ENCODE measurements at places on chromosomes 2 and 18.

- peak; percentile 35 for DNase-seq
Observed at GRCh38 chr2:8996006-8996405, 7.5 kb downstream of the MBOAT2 start.

DNA sequence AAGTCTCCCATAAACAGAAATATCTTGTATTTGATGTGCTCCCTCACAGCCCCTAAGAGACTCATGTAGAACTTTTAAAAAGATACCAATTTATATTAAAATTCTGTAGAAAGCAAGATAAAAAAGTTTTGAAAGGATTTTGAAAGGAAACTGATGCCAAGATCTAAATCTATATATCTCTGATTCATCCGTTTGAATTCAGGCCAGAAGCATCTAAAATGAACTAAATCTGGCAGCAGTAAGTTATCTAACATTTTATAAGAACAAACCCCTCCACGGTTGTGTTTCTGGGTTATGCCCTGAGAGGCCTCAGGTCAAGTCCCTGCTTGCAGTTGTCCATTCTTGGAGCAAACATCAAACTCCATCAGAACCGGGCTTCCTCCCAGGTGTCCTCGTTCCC lies 165.8 kb downstream of the FBXO15 start:
- no peak for DNase-seq

DNA sequence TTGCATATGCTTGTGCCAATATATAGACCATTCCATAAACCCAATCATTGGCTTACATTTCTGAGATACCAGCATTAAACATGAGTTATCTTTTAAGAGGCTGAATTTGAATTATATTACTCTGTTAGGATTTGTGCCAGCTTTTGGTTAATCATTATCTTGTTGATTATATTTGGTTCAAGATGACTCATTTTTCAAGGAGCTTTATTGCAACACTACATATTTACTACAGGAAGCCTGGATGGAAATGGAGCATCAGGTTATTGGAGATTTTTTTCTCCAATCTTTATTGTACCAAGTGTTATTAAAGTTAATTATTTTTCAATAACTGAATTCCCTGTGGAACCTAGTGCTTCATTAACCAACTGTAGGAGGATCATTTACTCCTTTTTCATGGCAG lies 26.4 kb downstream of the EML4 start:
- DNase-seq, result peak; percentile 77

DNA sequence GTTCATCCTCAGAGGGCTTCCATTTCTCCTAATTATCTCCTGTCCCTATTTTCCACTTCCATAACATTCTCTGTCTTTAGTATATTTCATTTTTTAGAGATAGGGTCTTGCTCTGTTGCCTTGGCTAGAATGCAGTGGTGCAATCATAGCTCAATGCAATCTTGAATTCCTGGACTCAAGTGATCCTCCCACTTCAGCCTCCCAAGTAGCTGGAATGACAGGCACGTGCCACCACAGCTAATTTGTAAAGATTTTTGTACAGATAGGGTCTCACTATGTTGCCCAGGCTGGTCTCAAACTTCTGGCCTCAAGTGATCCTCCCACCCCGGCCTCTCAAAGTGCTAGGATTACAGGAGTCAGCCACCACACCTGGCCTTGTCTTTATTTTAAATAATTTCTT lies 589.0 kb downstream of the ZEB2 start:
- DNase-seq, result no peak

DNA sequence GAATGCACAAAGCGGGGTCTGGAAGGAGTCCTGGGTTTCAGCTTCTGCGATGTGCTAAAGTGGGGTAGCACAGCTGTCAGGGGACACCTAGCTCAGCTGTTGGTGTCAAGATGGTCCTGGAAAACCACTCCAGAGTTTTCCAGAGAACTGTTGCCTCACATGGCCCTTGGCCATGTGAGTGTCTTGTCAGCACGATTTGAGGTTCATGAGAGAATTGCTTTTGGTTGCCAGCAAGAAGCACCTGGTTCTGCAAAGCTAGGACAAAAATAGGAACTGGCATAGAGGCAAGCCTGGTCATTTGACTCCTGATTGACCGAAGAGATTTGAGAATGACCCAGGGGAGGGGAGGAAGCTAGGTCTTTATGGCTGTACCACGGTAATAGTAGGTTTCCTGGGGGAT lies 50.4 kb upstream of the CTLA4 start:
- DNase-seq, result no peak

DNA sequence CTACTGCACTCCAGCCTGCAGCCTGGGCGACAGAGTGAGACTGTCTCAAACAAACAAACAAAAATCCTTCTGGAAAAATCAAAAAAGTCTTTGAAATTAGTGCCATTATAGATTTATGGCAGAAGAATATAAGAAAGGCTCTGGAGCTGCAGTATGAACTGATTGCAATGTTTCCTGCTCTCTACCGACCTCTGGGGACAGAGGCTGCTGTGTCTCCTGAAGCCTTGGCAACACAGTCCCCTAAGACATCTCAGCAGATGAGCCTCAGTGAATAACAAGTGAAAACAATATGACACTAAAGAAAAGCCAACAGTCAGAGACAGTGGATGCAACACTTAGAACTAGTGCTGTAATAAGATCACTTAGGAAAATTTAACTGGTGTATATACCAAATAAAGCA lies 494.9 kb upstream of the LRATD1 start:
- DNase-seq, result no peak

DNA sequence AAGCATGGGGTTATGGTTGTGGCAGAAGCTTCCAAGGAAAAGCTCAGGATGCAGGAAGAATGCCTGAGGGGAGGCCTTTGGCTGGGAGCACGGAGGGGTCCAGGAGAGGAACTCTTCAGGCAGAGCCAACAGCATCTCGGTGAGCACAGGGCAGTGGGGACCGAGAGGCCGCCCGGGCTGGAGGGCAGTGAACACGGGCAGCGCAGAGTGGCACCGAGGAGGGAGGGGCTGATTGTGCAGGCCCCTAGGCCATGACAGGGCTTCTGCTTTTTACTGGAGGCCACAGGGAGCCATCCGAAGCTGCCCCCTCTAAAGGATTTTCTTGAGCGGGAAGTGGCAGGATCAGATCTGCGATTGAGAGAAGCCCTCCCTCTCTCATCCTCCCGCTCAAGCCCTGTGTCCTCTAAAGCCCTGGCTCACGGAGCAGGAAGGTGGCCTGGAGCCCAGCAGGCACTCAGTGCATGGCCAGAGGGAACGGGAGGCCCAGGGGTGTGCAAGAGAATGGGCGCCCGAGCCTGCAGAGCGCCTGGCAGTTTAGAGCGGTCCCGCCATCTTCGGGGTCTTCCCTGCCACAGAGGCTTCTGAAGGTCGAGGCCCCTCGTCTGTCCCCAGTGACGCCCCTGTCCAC lies 110.0 kb upstream of the STON1 start:
- DNase-seq, result no peak

GRCh38 chr2:84964406-84965191 lies 6.4 kb upstream of the KCMF1 start:
- DNase-seq, result no peak

DNA sequence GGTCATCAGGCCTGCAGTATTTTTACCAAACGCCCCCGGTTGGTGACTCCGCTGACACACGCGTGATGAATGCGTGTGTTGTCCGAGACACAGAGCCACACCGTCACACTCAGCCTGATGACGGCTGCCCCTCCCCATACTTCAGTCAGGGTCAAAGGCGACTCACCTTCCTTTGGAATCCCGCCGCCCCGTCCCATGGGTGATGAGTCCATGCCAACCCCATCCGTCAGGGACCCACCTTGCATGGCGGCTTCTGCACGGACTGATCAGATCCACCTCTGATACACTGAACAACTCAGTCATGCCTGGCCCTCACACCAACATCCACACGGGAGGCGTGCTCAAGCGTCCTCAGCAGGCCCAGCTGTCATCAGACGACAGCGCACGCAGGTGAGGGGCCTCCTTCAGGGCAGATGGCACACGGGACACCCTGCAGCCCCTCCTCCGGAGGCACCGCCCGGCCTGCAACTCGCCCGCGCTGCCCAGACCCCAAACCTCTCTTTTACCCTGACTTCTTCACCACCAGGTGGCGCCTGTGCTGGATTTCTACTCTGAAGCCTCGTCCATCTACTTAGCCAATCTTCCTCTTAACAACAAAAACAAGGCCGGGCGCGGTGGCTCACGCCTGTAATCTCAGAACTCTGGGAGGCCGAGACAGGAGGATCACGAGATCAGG lies 89.2 kb downstream of the ZNF516 start:
- peak; percentile 45 for DNase-seq

DNA sequence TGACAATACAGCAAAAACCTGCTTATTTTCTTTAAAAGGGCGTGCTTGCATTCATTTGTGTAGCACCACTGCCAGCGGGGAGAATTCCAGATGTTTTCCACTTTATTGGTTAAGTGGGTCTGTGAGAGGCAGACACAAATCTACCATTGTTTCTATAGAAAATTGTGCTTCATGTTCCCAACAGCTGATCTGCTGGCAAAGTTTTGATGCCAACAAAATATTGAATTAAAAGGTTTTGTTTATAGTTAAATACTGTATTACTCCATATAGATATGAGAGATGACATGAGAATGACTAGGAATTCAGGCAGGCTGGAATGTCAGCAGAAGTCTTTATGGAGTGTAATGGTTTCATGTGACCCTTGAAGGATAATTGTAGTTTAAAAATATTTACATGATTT lies 182.7 kb downstream of the MC4R start:
- no peak for DNase-seq

DNA sequence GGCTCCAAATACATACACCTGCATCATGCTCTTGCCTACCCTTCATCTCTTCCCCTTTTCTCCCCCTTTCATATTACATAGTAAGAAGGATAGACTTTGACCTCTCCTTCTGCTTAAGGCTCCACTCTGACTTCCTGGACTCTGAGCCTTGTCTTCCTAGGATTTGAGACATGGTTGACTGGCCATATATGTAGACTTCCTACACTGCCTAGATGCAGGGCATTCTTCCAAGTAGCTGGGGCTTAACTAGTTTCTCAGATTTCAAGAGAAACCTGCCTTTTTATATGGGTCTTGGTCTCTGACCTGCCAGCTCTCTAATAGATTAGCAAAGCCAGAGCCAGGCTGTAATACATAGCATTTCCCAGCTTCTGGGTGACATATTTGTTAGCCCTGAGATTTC lies 35.4 kb upstream of the CYP26B1 start:
- DNase-seq, result no peak

DNA sequence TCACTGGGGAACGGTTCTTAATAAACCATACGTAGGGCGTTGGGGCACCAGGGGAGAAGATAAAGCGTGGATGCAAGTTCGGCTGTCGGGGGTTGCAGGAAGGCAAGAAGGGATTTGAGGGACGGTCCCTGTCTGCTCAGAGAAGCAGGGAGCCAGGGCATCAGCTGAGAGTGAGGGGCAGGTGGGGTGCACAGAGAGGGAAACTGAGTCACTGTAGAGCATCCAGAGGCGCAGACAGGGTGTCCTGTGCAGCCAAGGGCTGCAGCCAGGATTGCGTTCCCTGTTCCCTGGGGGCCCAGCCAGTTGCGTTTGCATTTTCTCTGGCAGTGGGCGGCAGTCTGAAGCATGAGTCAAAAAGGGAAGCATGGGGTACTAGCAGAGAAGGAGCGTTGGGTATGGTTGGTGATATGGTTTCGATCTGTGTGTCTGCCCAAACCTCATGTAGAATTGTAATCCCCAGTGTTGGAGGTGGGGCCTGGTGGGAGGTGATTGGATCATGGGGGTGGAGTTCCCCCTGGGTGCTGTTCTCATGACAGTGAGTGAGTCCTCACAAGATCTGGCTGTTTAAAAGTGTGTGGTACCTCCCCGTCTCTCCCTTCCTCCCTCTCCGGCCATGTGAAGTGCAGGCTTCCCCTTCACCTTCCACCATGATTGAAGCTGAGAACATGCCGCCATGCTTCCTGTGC lies 202.9 kb downstream of the NDUFA10 start:
- no peak for DNase-seq

DNA sequence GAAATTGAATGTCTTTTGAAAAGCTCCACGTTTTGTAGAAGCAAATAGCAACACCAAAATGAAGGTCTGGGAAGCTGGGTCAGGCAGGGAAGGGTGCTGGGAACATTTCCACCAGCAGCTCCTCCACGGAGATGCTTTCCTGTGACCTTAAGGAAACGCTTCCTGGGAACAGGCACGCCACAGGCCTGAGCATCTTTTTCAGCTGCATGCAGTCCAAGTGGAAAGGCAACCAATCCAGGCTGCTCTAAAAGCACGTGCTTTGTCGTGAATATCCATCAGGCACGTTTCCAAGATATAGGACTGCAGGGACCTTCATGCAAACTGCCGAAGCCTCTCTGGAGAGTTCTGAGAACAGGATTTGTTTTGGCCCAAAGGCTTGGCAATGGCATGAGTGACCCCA lies 109.3 kb downstream of the KLHL29 start:
- DNase-seq, result no peak

DNA sequence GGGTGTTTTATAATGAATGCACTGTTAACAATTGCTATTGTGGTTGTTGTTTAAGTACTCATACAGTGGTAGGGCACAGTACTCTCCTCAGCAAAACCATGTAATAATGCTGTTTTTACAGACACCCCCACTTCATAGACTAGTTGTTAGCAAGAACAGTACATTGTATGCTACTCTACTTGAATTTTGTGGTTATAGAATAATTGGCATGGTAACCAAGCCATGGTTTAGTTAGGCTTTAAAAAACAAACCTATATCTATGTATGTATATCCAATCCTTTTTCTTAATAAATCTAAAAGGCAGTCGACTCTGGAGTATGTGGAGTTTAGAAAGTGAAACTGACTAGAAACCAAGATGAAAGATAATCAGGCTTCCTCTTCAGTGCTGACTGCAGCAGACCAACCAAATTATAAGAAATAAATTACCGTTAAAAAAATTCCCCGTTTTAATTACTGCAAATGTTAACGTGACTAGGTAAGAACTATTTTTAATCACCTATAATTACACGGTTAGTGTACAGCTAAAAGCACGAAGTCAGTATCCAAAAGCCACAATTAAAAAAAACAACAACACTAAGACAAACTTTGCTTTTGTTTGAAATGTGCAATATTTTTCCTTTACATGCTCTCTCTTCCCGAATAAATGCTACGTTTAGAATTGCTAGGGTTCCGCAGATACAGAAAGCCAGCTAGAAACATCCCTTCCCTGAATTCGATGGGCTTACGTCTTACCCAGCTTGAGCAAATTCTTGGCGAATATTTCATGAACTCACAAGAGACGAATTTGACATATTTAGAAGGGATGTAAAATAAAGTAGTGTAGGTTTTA lies 113.3 kb upstream of the SERTAD2 start:
- DNase-seq, result peak; percentile 34

- peak; percentile 68 for DNase-seq
Observed at GRCh38 chr2:195683174-195683573, 26.1 kb downstream of the SLC39A10 start.

- DNase-seq, result no peak
Observed at GRCh38 chr2:17815468-17816184, 634 bp upstream of the MSGN1 start.

DNA sequence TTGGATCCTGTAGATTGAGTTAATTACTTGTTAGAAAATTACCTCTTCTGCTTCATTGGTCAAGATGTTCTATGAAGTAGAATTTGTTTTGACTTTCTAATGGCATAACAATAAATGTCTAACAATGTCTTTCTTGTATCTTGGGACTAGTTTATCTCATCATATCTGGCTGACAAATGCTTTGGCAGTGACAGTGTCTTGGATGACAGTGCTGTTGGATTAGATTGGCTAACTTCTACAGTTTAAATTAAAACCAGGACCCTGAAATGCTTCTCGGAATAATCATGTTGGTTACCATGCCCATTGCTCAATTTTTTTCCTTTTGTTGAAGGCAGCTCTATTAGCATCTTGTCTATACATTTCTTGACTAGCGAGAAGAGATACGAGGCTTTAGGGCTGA lies 176.9 kb downstream of the PARD3B start:
- DNase-seq, result peak; percentile 2
